Stimulated activated CD8-positive, alpha-beta memory T cell treated with anti-CD3 and anti-CD28 coated beads, Interleukin-15, amount 100 ng/mL, for 48 hours (primary cell): ENCODE measurements at places on chromosomes 2 and 18.

DNA sequence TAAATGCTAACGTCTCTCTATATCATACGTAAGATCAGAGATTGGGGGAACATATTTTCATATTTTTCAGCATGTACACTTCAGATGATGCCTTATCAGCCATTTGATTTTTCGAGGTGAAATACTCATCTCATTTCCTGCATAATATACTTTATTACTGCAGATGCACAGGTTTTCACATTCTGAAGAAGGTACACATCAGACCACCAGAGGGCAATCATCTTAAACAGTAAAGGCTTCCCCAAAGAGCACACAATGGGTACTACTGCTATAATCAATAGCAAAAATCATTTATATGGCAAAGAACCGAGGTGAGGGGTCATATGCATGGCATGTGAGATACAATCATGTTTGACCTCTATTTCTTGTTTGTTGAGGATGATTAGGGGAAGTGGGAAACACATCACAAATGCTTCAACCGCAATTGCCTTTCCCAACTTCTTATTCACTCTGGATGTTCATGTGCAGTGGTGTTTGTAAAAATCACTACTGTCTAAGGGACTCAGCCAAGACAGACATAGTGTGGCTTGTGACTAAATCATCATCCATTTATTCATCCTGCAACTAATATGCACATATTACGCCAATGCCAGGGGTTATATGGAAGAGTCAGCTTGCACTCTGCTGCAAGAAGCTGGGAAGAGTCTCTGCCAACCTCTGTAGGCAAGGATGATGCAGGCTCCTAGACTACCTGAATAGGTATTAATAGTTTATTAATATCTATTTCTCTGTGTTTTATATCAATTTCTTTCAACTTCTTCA, 118.7 kb downstream of the EPB41L3 start:
- no peak for DNase-seq

- DNase-seq: no peak
These were observed 235.6 kb upstream of the EPHA4 start for GRCh38 chr2:221807706-221808105.

GRCh38 chr18:22469061-22469734, 51.5 kb upstream of the CTAGE1 start:
- DNase-seq: no peak

GRCh38 chr2:231932711-231932970, 6.4 kb upstream of the NPPC start:
- DNase-seq: no peak

GRCh38 chr2:109378682-109379081, 235.1 kb downstream of the SEPTIN10 start:
- no peak for DNase-seq

- no peak for DNase-seq
These were observed 214.2 kb downstream of the HAUS1 start for GRCh38 chr18:46318356-46318755.

DNA sequence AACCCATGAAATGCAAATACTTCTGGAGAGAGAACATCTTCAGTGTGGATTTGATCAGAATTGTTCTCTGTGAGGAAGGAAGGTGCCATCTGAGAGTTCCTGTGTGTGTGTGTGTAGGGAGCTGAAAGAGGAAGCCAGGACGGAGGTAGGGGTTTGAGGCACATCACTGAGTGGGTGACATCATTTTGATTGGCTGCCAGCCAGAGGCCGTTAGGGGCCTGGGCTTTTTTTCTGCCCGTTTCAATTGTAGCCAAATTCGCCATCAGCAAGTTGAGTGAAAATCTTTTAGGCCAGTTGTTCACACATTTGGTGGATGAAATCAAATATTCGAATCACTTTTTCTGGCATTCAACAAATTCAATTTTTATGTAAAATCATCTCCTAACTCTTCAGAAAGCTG, 48.9 kb downstream of the TSN start:
- no peak for DNase-seq

DNA sequence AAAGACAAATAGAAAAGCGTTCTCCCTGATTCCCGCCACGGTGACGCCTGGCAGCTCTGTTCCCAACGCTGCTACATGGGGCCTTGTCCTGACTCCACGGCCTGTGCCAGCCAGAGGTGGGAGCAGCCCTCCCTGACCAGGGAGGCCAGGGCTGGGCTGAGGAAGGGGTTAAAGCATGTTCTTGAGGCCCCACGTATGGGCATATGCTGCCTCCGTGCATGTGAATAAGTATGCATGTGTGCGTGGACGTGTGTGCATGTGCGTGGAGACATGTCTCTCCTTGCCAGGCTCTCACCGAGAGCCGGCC, 1.6 kb upstream of the SNED1 start:
- DNase-seq: no peak

- DNase-seq: no peak
These were observed 431.5 kb downstream of the RNF144A start for GRCh38 chr2:7348761-7349160.

GRCh38 chr2:226181909-226182308, 617.7 kb downstream of the IRS1 start:
- no peak for DNase-seq

- no peak for DNase-seq
These were observed 273.7 kb upstream of the KYNU start for GRCh38 chr2:142603759-142604158.

DNA sequence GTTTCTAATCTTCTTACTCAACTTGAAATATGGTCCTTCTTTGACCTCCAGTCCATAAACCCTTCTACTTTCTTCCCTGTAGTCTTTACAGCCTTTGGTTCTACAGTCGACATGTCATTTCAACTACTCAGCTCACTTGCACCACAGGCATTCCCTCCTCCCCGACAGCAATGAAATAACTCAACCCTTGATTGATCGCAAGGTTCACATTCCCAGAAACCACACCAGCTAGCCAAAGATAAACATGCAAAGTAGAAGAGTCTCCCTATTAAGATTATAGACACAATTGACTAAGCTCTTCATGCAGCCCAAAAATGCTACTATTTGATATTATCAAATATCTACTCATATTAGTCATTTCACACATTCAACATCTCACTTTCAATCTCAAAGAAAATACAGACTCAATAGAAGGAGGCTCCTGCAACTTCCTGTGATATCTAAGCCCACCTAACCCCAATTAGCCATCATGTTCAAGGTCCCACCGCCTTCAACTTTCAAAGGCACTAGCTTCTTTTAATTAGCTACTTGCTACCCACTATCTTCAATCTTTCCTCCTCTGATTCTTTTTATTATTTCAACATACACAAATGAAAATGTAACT, 50.8 kb downstream of the RTTN start:
- no peak for DNase-seq

DNA sequence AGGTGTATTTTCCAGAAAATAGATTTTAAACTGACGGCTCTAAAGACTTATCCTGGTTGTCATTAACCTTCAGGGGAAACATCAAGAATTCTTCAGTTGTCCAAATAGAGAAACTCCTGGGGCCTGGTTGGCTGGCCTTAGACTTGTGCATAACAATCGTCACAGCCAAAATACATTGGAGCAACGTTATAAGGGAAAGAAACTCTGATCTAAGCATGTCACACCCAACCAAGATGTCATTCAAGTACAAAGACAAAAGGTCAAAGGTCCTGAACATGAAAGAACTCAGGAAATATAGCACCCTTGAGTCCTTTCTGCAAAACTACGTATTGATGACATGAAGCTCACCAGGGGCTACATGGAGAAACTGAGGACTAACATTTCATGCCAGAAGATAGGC, 23.8 kb upstream of the APCDD1 start:
- DNase-seq: no peak

DNA sequence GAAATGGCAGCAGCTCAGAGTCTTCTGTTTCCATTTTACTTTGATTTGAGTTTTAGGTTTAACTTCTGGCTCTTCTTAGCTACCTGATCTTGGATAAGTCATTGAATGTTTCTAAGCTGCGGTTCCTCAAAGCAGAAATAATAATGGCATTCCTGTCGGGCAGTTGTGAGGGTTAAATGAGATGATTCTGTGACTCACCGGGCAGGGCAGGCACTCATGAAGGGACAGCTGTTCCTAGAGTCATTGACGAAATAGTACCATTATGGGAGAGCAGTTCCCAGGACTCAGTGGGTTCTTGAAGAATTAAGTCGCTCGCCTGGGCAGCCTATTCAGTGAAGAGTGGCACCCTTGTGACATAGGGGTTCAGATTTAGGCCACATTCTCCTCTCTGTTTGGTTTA, 10.3 kb downstream of the TRIB2 start:
- no peak for DNase-seq

DNA sequence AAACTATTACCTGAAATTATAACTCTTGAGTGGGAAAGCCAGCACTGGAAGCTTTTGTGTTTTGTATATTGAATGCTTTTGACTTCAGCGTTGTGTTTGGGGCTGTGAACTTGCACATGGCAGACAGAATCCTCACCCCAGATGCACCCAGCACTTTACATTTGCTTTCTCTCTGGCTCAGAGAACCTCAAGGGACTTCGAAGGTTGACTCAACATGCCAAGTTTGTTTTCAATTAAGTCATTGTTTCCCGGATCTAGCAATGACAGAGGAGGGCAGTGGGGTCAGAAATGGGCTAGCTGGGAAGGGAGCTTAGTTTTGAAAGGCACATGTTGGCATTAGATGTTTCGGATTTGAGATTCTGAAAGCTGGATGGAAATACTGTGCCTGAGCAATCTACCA, 22.4 kb downstream of the TET3 start:
- no peak for DNase-seq
